Muscle of leg (tissue), 16 donors: ENCODE measurements at places on chromosomes 11 and 22. TPM values are rescaled to one million over a fixed set of nuclear protein-coding genes. Genes with fewer than 3 reads are reported as not detected.

The LINC01488 gene
- not detected for polyA plus RNA-seq

The SLC22A12 gene
- polyA plus RNA-seq: not detected

The GRIK4 gene
- polyA plus RNA-seq: 0.72 TPM

The MYO7A gene
- polyA plus RNA-seq: 2.2 TPM

The MFNG gene
- 6.0 TPM for polyA plus RNA-seq

The THY1 gene
- polyA plus RNA-seq: 163 TPM

The ZNF143 gene
- 17.2 TPM for polyA plus RNA-seq

The CRY2 gene
- polyA plus RNA-seq: 24.1 TPM

The ACTN3 gene
- 41.7 TPM for polyA plus RNA-seq

The LTBP3 gene
- 164 TPM for polyA plus RNA-seq

The RFPL1 gene
- polyA plus RNA-seq: not detected

The CCDC81 gene
- 1.1 TPM for polyA plus RNA-seq

The SHANK3 gene
- 25.1 TPM for polyA plus RNA-seq

The PDGFD gene
- 23.3 TPM for polyA plus RNA-seq

The ZNF408 gene
- polyA plus RNA-seq: 14.8 TPM

The MMP13 gene
- 0.05 TPM for polyA plus RNA-seq

The CD3G gene
- 0.05 TPM for polyA plus RNA-seq

The FDXACB1 gene
- polyA plus RNA-seq: 2.1 TPM
